ENCODE measurements at places on chromosomes 3 and 15.

DNA sequence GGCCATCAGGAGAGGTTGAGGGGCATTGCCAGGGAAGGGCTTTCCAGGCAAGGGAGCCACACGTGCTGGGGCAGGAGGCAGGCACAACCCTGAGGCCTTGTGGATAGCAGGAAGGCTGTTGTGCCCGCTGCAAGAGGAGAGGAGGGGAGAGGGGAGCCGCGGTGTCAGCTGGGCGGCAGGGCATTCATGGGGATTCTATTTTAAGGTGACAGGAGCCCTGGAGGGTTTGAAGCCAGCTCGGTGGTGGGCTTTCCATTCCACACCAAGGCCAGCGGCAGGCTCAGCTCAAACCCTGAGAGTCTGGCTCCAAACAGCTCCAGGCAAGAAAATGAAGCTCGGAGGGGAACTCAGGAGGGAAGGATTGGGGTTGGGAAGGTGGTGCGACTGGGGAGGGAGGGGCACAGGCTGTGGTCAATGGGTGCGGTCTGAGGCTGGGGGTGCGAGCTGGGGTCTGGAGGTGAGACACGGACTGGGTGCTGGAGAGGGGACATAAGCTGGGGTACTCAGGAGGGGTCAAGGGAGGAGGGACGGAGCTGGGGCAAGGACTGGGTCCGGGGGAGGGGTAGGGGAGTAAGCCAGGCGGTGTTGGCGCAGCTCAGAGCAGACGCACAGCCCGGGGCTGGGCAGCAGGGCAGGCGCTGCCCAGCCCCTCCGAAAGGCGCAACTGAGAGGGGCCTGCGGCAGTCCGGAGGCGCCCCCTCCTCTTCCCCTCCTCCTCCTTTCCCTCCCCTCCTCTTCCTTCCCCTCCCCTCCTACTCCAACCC is 43.4 kb downstream of the TPRA1 start:
- no peak for DNase-seq

DNA sequence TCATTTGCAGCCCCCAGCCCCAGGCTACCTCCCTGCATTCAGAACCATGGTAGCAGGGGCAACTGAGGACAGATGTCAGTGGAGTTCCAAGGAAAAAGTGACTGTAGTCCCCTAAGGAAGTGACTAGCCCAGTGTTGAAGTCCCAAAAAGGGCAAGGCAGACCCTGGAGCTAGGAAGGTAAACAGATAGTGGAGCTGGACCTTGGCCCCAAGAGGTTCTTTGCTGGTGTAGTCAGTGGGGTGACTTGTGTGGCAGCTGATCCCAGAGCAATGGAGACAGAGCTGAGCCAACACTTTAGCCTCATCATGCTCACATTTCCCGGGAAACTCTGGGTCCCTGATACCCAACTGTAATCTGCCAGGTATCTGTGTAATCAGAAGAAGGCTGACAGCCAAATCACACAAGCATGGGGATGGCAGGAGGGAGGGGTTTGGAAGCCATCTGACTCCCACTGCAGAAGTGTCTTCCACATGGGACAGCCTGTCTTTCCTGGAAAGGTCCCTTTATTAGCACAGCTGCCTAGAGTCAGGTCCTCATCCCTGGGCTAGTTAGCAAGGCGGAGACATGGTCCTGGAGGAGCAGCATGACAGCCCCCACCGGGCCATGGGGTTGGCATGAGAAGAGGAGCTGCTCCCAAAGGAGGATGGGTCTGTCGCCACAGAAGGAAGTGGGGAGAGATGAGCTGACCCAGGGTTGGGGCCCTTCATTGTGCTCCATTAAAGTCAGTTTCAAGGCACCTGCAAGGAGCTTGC is 39.8 kb downstream of the PXYLP1 start:
- no peak for DNase-seq

DNA sequence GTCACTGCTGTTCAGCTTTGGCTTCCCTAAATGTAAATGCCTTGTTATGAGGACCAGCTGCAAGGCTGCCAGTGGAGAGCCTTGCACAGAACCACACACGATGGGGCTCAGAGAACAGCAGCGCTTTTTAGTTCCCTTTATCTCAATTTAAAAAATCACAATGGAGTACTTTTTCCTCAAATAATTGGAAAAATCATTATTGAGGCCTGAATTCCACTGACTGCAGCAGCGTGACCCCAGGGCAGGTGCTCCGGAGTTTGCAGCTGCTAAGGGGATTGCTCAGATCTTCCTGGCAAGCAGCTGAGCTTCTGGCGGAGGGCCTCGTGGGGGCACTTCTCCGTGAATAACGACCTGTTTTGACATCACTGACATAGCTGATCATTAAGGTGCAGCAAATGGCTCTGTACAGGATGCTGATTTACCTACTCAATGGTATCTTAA is 245.6 kb upstream of the TRIM42 start:
- DNase-seq = no peak

- no peak for DNase-seq
These were observed 40.3 kb upstream of the SCN5A start for GRCh38 chr3:38689774-38690173.

GRCh38 chr3:2920103-2920502 is 190.1 kb downstream of the IL5RA start:
- DNase-seq = no peak

DNA sequence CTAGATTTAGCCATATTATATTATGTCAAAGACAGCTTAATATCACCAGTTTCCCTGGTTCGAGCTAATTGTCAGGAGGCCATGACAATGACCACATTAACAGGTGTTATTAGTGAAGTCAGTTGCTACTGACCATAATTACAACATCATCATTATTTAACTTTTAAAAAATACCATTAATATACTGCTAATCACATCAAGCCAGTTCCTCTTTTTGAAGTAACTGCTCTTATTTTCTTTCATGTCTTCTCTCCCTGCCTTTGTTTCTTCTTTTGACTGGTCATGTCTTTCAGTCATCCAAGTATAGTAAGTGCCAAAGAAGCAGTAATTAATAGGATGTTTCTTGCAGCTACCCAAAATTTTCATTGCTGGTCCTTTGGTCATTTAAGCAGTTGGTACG is 61.6 kb downstream of the CMSS1 start:
- DNase-seq = no peak

DNA sequence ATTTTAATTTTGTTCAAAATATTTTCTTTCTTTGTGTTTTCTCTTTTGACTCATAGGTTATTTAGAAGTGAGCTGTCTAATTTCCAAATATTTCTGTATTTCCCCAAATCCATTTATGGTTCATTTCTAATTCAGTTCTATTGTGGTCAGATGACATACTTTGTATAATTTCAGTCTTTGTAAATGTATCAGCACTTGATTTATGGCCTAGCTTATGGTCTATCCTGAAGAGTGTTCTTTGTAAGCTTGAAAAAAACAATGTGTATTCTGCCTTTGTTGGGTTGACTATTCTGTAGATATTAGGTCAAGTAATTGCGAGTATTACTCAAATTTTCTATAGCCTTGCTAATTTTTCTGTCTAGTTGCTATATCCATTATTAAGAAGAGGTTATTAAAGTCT is 311.2 kb downstream of the OCA2 start:
- no peak for DNase-seq

DNA sequence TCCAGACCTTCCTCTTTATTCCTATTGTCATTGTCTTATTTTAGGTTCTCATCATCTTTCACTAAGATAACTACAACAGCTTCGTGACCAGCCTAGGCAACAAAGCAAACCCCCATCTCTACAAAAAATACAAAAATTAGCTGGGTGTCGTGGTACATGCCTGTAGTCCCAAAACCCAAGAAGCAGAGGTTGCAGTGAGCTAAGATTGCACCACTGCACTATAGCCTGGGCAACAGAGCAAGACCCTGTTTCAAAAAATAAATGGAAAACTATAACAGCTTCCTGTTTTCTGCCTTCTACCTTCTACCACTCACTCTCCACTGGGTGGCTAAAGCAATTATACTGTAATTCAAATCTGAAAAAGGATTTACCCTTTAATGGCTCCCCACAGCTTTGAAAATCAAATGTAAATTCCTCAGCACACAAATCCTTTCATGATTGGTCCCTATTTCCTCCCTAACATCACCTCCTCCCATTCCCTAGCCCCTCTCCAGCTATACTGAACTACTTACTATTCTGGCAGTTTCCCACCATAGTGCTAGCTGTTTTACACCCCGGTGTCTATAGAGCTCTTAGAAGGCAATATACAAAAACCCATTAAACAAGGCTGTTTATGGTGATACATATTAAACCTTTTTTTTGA is 33.4 kb downstream of the LRRFIP2 start:
- DNase-seq = no peak

DNA sequence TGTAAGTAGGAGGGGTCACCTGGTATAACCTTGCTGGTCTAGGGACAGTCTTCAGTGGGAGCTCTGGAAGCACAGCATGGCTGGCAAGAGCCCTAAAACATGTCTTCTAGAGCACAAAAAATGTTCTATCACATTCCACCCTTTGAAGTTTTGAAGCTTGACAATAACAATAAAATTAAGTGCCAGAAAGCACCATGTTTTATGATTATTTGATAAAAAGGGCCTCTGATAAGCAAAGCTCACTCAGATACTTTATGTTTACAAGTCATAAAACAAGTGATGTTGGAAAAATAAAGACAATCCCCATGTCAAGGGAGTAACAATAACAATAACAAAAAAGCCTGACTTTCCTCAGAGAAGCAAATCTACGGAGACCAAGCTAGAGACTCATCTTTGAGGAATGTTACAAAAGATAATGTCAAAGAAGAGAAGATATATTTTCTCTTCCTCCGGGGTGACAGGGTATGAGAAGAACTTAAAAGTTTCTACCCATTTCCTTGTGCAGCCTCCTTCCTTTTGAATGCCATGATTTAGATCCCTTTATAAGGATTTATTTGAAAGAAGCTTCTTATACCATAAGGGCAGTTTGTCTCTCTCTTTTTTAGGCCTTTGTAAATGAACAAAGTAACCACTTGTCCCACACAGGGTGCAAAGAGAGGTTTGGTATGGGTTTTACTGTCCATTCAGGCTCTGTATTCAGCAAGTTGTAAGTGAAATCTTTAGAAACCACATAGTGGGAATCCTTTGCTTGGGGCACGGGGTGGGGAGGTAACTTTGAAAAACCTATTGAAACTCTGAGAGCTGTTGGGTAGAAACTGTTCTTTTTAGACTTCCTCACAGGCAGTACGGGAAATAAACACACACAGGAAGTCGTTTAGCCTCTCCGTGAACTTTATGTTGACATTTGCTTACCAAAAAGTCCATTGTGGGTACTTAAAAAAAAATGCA is 109.6 kb upstream of the RBMS3 start:
- DNase-seq = no peak

- DNase-seq = no peak
These were observed 19.2 kb downstream of the SLC41A3 start for GRCh38 chr3:126064627-126065258.

DNA sequence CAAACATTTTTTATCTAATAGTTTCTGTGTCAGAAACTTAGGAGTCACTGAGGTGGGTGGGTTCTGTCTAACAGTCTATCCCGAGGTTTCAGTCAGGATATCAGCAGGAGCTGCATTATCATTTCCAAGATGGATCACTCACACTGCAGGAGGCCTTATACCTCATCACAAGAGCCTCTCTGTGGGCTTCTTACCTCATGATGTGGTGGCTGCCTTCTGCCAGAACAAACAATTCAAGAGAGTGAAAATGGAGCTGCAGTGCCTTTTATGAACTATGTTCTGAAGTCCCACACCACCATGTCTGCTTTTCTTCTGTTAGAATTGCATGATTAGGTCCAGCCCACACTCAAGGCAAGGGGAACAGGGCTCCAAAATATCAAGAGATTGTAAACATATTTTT is 27.9 kb downstream of the RFX7 start:
- DNase-seq = no peak

DNA sequence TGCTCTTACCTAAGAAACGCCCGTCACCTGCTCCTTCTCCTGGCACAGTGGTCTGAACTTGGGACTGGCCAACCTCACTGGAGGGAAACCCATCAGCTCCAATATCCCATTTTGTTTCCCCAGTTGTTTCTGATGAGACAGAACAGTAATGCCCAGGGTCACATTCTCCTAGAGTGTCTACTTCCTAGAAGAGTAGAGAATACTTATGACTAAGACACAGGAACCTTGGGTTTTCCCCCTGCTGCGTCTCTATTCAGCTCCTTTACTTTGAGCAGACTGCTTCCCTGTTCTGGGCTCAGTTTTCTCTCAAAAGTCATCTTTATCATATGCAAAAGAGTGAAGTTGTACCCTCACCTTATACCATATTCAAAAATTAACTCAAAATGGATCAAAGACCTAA is 79.4 kb downstream of the POLR2M start:
- no peak for DNase-seq

DNA sequence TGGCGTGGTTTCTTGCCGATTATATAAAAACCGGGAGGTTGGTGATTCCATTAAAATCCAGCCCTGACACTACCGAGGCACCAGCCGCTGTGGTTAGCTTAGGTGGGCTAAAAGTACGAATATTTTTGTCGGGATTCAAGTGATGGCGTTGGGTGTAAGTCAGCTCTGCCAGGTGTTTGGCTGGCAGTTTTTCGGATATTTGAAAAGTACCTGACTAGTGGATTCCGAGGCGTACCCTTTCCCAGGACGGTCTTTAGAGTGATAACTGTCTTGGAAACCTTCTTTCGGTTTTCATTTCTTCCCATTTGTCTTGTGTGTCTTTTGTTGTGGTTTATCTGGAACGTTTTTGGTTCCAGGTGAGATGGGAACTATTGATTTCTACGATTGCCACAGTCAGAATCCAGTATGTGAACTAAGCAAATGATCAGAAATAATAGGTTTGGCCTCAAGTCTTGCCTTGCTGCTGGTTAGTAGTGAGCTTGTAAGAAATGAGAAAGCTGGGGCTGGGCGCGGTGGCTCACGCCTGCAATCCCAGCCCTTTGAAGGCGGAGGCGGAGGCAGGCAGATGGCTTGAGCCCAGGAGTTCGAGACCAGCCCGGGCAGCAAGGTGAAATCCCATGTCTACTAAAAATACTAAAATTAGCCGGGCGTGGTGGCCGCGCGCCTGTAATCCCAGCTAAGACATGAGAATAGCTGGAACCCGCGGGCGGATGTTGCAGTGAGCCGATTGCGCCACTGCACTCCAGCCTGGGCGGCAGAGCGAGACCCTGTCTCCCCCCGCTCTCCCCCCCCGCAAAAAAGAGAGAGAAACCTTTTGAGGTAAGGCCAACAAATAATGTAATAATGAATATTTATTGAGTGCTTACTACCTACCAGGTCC is 1.4 kb downstream of the FYTTD1 start:
- DNase-seq = peak; percentile 39

- no peak for DNase-seq
These were observed 171.7 kb downstream of the TLE3 start for GRCh38 chr15:69926006-69926405.

DNA sequence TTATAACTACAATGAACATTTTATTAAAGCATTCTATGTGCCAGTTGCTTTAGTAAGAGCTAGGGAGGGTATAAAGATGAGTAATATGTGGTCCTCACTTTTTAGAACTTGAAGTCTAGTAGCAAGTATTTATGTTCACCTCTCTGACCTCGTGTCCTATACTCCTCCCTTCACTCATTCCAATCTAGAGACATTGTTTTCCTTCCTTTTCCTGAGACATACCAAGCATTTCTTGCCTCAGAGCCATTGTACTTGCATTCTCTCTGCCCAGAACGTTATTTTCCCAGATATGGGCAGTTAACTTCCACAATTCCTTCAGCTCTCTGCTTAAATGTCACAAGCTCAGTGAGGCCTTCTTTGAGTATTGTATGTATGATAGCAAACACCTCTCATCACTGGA is 408.6 kb downstream of the PDCD6IP start:
- no peak for DNase-seq
